ENCODE measurements at places on chromosomes 2 and 18.

DNA sequence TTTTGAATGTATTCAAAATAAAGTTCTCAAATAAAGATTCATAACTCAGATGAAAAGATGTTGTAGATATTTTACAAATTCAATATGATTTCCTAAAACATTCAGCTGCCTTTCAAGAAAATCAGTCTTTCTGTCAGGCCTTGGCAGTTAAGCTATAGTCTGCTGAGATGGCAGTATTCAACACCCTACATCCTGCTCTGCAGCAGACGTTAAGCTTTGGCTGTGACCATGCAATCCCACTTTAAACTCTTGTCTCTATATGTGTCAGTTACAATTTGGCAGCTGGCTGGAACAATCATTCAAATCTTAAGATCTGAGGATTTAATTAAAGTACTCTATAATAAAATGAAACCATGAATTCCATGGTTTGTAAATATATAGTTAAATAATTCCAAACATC, 567.3 kb upstream of the ZNF804A start:
- DNase-seq: no peak

DNA sequence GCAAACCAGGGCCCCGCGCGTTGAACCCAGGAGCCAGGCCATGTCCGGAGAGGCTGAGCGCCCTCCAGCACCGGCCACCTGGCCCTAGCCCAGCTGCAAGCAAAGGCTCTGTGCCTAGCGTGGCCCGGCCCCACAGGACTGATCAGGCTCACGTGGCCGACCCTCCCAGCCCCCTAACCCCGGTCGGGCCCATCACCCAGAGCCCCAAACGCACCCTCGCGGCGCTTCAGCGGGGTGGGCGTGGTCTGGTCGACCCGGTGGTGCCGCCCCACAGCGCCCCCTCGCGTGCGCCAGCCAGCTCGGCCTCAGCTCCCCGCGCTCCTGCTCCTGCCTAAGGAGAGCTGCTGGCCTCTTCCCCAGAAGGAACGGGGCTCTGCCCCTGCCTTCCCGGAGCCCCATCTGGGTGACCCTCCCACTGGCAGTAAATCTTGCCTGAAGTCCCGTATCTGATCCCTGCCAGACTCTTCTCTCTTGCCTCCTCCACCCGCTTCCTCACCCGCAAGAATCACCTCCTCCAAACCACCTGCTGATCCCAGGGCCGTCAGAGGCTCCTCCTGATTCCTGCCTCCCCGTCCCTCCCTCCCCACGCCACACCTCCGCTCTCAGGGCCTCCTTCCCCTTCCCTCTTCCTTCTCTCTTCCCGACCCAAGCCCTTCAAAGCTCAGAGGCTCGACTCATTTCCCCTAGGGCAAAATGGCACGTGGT, 12.3 kb upstream of the TEX51 start:
- DNase-seq: no peak

DNA sequence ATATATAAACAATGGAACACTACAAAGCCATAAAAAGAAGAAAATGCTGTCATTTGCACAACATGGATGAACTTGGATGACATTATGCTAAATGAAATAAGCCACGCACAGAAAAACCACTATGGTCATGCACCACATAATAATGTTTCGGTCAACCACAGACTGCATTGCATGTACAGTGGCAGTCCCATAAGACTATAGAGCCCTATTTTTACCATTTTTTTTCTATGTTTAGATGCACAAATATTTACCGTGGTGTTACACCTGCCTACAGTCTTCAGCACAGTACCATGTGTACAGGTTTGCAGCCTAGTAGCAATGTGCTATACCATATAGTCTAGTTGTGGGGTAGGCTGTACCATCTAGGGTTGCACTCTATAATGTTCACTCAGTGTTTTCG, 476.1 kb downstream of the DLGAP1 start:
- no peak for DNase-seq

DNA sequence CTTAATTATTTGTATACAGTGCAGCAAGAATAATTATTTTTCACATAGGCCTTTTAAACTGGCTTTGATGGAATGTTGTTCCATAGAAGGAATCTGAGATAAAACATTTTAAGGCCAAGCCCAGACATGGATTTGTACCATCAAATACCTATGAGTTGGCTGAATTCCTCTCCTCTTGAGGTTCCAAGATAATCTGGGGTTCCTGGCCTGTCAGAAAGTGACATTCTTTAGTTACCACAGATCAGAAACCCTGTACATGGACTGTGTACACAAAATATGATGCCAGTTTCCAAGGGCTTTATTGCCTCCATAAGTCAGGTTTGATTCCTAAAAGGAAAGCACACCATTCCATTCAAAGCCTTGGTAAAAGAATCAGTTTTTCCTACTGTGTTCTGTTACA, 1256.7 kb upstream of the NRXN1 start:
- no peak for DNase-seq

- DNase-seq: no peak
Measured at GRCh38 chr2:172195836-172196376, 93.2 kb upstream of the DLX2 start.

Data from NCI-H748 treated with DMSO at 0.1 percent for 48 hours (cell line).